NCI-H1048 (cell line): ENCODE measurements at places on chromosomes 2 and 18.

- DNase-seq = no peak
Measured at GRCh38 chr18:57931038-57931437, 113.0 kb upstream of the NEDD4L start.

- no peak for DNase-seq
Measured at GRCh38 chr2:176926453-176926852, 286.1 kb upstream of the HNRNPA3 start.

- DNase-seq = no peak
Measured at GRCh38 chr2:30232801-30233130, 1.4 kb downstream of the LBH start.

DNA sequence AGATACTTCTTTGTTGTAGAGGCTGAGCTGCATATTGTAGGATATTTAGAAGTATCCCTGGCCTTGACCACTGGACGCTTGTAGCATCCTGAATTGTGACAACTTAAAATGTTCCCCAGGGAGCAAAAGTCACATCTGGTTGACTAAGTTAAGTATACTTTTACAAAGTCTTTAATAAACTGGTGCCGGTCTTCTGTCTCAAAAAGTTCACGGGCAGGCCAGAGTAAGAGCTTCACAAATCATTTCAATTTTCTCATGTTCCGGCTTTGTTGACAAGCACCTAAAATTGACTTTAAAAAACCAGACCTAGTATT is 18.4 kb downstream of the ATP8B1 start:
- DNase-seq = no peak

GRCh38 chr2:236776695-236777251 is 207.1 kb downstream of the ACKR3 start:
- DNase-seq = no peak

DNA sequence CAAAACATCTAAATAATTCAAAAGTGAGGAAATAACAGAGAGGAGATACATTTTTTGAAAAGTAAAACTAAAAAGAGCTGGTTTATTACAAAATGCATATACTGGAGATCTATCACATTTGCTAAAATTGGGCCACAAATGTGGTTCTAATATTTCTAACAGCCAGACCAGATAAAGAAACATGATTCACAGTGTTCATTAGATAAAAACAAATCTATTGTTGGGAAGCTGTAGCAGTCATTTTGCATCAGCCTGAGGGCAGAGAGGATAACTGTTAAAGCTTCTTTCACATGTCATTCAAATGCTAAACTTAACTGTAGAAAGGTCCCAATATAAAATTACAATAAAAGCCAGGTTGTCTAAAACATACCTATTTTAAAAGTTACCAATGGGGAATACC is 148.3 kb downstream of the GULP1 start:
- DNase-seq = no peak

DNA sequence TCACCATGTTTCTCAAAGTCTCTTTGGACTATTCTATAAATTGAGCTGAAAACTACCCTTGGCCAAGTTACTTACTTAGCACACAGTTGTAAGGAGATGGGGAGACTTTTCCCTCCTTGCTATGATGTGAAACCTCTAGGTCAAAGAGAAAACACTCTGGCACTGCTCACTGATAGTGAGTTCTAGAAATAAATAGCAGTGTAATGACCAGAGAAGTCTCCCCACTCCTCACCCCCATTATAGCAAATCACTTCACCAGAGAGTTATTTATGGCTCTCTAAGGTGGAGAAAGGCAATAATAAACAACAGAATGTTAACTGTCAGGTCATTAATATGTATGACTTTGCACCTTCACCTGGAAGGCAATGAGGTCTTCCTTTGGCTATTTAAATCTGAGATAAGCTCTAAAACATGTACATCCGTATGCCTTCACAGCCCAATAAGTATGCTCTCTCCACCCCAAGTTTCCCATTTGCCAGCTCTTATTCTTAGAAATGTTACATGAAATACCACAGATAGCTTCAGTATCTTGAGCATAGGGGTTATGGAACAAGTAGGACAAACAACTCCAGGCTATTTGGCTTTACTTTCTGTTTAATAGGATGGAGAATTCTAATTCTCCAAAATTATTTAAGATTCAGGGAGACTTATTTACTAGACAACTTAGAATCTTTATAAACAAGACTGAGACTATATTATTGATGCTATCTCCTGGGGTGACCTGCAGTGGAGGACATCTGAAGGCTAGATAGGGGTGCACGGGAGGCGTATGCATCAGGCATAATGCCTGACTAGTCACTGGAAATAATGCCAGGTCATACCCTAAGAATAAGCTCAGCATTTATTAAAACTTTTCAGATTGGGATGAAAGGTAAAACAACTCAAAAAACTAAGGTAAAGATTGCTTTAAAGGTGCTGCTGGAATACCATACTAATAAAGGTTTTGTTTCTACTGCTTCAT is 65.3 kb upstream of the DTNB start:
- DNase-seq = no peak

DNA sequence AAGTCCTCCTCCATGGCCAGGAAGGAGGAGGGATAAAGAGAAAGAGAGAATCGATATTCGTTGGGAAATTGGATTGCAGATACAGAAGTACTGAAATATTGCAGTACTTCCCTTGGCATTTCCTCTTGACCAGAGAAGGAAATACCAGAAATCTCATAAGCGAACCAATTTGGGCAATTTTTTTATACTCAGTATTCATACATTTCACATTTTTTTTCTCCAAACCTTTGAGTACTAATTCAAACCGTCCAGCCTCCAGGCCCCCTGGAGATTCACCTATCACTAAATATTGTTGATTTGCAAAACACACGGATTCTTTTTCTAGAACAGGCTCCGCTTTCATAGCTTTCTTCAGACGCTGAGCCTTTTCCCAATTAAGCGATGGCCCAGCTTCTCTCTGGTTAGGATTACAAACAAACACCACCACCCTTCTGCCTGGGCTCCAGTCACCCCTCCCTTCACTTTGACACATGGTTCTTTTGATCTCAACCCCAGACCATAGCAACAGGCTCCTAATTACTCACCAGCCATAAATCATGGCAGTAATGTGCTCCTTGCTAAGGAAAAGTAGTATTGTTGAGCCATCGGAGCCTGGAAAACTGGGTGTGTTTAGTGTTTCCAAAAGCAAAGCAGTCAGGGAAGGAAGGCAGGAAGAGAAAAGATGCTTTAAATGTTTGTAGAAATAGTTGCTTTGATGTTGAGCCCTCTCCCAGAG is 138.4 kb upstream of the CCDC68 start:
- no peak for DNase-seq
